Activated CD4-positive, alpha-beta T cell treated with anti-CD3 and anti-CD28 coated beads, Interleukin-2, amount 50 U/mL, for 4 hours (primary cell): ENCODE measurements at places on chromosomes 4 and X.

DNA sequence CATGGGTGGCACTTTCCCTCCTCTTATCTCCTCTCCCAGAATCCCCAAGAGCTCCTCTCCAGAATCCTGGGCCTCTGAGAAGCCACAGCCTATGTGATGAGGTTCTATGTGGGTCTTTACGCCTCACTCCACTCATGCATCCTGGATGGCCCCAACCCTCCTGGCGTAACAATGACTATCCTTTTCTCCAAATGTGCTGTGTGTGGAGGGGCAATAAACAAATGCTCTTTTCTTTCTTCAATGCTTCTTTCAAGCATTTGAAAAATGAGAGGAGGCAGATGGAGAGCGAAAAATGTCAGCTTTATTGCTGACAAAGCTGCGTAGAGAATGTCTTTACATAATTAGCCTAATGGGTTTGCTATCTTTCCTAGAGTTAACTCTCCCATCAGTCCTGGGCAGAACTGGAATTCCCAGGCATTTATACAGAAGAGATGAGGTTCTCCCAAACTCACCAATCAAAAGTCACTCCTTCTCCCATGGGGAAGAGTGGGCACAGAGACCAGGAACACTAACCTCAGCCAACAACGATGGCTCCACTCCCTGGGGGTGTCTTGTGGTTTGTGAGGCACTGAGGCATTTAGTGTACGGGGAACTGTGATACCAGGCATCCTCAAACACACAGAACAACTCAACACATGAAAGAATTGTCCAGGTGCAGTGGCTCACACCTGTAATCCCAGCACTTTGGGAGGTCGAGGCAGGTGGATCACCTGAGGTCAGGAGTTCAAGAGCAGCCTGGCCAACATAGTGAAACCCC is 118.9 kb upstream of the SLC34A2 start:
- no peak for DNase-seq

DNA sequence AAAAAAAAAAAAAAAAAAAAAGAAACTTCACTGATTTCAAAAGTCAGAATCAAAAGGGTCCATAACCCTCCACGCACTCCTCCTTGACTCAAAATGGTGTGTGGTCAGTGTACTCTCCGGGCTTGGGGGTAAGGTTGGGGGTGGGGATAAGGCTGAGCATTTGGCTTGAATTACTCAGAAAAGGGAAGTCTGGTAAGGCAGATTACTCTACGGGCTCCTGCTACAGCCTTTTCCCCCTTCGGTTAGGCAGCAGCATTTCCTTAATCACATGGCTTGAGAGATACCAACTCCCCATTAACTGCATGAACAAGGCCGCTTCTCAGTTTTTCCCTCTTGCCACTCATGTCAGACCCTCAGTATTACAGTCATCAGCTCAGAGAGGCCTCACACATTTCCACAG is 135.4 kb upstream of the DUSP21 start:
- DNase-seq, result no peak

DNA sequence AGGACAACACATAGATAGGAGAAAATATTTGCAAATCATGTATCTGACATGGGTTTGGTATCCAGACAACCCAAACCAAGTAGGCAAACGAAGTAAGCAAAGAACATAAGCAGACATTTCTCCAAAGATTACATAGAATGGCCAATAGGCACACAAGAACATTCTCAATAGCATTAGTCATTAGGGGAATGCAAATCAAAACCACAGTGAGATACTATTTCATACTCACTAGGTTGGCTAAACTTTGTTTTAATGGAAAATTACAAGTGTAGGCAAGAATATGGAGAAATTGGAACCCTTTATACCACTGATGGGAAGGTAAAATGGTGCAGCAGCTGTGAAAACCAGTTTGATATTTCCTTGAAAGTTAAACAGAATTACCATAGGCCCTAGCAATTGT is 74.7 kb downstream of the CHRNA9 start:
- no peak for DNase-seq

- no peak for DNase-seq
These were observed at the start of gene QRFPR for GRCh38 chr4:121380776-121381462. Gene QRFPR (minus strand): TSS chr4:121381018. CDS start chr4:121380647, 371 bp downstream.

DNA sequence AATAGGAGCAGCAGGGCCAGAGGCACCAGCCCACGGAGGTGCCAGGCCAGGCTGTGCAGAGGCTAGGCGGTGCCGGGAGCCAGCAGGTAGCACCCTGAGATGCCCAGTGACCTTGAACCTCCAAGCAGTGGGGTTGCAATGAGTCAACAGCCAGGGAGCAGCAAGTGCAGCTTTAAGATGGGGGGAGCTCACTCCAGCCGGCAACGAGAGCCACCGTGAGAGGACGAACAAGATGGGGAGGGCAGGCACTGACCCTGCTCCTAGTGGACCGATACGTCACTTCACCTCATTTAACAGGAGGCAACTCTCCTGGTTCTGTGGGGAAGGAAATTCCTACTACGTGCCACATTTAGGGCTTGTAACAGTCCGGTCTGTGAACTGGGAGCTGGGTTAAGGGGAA is 4.8 kb downstream of the LETM1 start:
- DNase-seq, result no peak

DNA sequence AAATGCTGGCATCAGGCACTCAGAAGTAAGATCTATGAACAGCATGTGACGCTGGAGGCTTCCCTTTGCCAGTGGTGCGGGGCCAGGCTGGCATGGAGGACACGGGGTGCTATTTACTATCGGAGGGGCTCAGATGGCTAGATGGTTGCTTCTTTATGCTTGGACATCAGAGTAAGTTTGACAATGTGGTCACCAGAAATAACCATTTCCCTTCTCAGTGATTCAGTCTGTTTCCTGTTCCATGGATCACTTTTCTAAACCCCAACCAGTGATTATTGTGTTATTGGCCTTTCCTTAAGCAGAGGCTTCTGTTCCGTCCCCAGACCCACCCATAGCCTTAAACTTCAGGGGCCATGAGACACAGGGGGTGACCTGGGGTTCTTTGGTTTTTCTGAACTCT is 55.4 kb upstream of the DHX15 start:
- DNase-seq, result no peak

- DNase-seq, result no peak
These were observed 55.9 kb downstream of the C4orf51 start for GRCh38 chr4:145735827-145736226.

GRCh38 chr4:154457471-154457870 is 34.1 kb downstream of the DCHS2 start:
- DNase-seq, result no peak

- no peak for DNase-seq
These were observed 178.4 kb upstream of the NWD2 start for GRCh38 chr4:37066159-37066558.

GRCh38 chr4:67320645-67321044 is 224.7 kb downstream of the CENPC start:
- DNase-seq, result no peak

DNA sequence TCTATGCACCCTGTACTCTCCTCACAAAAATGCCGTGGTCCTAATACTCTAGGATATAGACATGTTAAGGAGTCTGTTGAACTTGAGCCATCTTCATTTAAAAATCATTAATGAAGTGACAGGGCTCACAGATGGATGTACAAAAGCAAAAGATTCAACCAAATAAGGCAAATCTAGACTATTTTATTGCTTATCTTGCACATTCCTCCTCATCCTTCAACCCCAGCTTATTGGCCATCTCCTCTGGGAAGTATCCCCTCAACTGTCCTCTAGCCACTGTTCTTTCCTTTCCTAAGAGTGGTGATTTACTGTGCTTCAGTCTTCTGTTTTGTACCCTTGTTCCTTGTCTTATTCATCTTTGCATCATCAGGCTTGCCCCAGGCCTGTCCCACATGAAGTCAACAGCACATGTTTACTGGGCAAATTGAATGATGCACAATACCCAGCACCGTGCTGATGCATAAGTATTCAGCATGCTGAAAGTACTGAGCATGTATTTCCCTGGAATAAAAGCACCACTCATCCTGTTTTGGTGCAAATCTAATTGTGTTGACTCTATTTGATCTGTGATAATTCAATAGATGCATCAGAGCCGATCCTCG is 287.3 kb upstream of the CLNK start:
- no peak for DNase-seq

DNA sequence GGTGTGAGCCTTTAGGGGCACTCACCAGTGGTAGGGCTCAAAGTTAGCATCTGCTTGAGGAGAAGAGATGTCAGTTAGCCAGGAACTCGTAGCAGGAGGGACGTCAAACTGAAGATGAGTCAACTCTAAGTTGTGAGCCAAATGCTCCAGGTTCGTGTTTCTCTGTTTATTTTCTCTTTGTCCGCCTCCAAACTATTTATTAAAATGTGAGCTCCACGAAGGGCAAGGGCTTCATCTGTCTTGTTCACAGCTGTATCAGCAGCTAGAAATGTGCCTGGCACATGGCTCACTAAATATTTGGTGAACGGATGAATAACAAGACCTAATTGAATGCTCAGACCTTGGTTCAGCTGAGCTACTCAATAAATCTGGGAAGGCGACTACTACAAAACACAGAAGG is 248.9 kb downstream of the BCOR start:
- DNase-seq, result no peak

GRCh38 chr4:141356963-141357335 is 136.3 kb downstream of the ZNF330 start:
- no peak for DNase-seq

- no peak for DNase-seq
These were observed 495.1 kb upstream of the FAT1 start for GRCh38 chr4:187218705-187219245.

- no peak for DNase-seq
These were observed 94.4 kb upstream of the CLCN4 start for GRCh38 chrX:10062352-10062751.

DNA sequence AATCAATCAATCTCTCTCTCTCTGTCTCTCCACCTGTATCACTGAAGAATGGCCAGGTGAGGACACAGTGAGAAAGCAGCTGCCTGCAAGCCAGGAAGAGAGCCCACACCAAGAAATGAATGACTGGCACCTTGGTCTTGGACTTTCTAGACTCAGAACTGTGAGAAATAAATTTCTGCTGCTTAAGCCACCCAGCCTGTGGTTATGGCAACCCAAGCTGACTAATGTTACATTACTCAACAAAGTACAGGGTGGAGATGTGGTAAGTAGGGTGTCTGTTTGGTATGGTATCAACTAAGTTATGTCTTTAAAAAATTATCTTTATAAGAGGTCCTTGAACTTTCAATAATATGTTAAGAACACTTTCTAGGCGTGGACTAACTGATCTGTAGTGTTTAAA is 159.3 kb downstream of the EPHA5 start:
- DNase-seq, result no peak

DNA sequence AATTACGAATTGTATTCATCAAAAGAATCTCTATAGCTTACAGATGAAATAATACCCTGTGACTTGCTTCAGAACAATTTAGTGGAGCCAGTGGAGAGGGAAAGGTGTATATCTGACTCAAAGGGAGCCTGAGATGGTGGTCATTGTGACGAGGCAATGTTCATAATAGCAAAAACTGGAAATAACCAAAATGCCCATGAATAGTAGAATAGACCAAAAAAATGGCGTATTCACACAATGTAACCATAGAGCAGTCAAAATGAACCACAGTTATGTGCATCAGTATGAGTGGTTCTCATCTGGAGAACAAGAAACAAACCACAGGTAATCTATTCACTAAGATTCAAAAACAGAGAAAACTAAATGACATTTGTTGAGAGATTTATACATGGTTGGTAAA is 125.3 kb upstream of the CLNK start:
- DNase-seq, result no peak

DNA sequence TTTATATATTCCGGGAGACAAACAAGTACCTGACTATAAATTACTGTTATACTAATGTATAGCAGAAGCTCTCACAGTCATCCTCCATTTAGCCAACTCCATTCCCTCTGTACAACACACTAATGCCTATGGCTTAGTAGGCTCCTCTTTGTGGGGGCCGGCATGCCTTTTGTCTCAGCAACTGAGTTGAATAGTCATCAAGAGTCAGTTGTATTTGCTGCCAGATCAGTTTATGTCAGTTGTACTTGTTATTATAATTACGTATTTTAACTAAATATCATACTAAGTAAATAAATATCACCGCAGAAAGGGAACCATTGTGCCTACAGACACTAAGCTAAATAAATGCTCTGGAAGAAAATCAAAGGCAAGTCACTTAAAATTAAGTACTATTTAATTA is 9.9 kb downstream of the PRMT9 start:
- DNase-seq, result no peak

DNA sequence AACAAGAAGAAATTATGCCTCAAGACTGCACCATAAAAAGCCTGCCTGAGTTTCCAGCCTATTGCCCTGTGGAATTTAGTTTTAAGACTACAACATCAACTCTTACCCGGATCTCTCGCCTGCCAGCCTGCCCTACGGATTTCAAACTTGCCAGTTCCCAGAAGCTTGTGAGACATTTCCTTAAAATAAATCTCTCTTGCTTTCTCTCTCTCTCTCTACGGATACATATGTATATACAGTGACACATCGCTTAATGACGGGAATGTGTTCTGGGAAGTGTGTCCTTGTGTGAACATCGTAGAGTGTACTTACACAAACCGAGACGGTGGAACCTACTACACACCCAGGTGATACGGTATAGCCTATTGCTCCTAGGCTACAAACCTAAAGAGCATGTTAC is 79.5 kb downstream of the CLNK start:
- no peak for DNase-seq

GRCh38 chr4:41426539-41426938 is 111.4 kb upstream of the LIMCH1 start:
- no peak for DNase-seq

DNA sequence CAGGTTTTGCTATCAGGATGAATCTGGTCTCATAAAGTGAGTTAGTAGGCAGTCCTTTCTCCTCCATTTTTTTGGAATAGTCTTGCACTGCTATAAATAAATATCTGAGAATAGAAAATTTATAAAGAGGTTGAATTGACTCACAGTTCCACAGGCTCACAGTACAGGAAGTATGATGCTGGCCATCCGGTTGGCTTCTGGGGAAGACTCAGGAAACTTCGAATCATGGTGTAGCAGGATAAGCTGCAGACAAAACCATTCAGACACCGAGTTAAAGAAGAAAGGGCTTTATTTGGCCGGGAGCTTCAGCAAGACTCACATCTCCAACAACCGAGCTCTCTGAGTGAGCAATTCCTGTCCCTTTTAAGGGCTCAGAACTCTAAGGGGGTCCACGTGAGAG is 348.2 kb downstream of the KCTD8 start:
- no peak for DNase-seq

GRCh38 chr4:159725571-159725970 is 622.7 kb downstream of the RAPGEF2 start:
- no peak for DNase-seq

GRCh38 chrX:10011261-10011931 is 44.2 kb downstream of the CLDN34 start:
- DNase-seq, result no peak

DNA sequence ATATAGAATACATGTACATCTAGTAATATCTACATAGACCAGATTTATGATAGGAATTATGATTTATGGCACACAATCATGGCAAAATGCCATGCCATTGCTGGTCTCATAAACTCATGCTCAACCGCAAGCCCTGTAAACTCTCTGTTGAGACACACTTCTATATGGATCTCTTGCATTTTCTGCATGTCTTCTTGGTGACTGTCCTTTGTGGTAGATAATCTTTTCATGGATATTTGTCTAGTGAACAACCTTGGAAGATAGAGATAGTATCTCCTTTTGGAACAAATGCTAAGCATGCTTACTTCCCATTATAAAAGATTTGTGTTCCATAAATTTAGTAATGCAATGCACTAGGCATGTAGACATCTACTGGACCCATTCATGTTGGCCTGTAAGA is 328.0 kb downstream of the NAF1 start:
- DNase-seq, result no peak
